ENCODE measurements at places on chromosomes 7 and 10. TPM values are rescaled to one million over a fixed set of nuclear protein-coding genes. Genes with fewer than 3 reads are reported as not detected.

DNA sequence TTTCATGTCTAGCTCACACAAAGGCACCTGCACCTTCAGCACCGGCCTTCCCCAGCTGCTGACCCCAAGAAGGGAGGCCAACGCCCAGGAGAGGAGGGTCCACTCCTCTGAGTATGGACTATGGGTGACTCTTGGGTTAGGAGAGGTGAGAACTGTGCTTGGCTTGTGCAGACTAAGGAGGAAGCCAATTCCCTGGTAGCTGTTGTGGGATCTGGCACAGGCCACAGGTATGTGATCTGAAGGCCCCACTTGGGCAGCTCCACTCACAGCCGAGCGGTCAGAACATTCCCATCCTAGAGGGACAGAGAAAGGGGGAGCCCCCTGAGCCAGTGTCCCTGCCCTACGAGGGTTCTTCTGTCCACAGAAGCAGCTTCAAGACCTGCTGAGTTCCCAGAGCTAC is 52.8 kb upstream of the FIGNL1 start:
- no peak for DNase-seq
- H3K4me1 ChIP-seq: no peaks in the 10 kb centered on the region
- peak overlapping the region; percentile 80 for H3K27ac ChIP-seq
- no peak overlapping the region for H3K4me3 ChIP-seq
- no peaks in the 10 kb centered on the region for H3K36me3 ChIP-seq

DNA sequence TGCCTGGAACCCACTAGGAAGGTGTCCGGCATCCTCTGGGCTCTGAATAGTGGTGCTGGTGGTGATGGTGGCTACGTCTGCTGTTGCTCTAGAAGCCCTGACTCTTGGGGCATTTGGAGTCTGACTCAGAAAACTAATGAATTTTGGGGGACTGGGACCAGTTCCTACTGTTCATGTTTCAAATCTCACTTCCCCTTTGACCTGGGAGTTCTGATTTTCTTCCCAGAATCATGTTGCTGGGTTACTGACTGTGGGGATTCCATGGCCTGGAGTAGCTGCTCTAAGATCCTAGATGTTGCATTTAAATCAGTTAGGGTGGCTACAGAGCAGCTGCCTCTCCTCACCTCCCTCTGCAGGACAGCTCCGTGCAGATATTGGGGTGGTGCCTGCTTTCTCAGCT is 3.2 kb downstream of the TSPAN33 start:
- H3K4me1 ChIP-seq: no peaks in the 10 kb centered on the region
- H3K36me3 ChIP-seq: no peaks in the 10 kb centered on the region
- DNase-seq: no peak
- no peak overlapping the region for H3K27ac ChIP-seq
- H3K4me3 ChIP-seq: no peak overlapping the region

DNA sequence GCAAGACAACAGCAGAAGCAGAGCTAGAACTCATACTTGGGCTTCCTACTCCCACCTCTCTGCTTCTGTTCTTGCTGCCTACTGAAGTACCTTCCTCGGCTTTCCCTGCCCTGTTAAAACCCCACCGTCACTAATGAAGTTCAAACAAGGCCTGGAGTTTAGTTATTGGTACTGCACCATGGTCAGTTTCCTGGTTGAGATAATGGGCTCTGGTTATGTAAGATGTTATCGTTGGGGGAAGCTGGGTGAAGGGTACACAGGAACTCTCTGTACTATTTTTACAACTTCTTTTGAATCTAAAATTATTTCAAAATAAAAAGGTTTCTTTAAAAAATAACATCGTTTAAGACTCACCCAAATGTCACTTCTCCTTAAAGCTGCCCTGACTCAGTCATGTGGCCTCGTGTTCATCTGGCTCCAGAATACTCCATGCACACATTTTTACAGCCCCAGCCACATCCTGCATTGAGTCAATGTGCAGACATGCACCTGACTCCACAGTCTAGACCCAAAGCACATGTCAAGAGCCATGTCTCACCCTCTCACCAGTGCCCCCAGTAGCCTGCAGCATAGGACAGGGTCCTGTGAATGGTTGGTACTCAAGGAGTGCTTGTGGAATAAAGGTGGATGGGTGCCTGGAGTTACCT is 36.9 kb upstream of the AQP1 start:
- H3K4me3 ChIP-seq: no peak overlapping the region
- peak overlapping the region; percentile 30 for H3K27ac ChIP-seq
- H3K36me3 ChIP-seq: peaks cover 3% of the 10 kb centered on the region
- no peak for DNase-seq

DNA sequence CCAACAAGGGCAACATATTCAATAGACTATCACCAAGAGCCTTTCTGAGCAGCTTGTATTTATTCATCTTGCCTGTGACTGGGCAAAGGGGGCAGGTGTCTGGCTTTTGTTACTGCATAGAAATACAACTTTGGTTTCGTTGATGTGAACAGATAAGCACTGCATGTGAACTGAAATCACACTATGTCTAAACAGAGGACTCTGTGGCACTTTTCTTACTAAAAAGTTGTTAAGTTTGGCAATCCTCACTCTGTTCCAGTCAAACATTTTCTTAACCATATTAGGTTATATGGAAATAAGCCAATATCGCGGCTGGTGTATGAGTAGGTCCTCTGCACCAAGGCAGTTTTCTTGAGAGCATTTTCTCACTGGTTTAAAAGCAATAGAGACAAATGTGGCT is 48.5 kb downstream of the CALD1 start:
- no peak overlapping the region for H3K4me3 ChIP-seq
- DNase-seq: no peak
- H3K36me3 ChIP-seq: no peaks in the 10 kb centered on the region
- H3K27ac ChIP-seq: peak overlapping the region; percentile 56
- H3K4me1 ChIP-seq: no peaks in the 10 kb centered on the region
- no peaks in the 10 kb centered on the region for H3K27me3 ChIP-seq

- H3K27ac ChIP-seq: no peak overlapping the region
- H3K27me3 ChIP-seq: no peaks in the 10 kb centered on the region
- no peaks in the 10 kb centered on the region for H3K4me1 ChIP-seq
- H3K4me3 ChIP-seq: no peak overlapping the region
Observed at GRCh38 chr7:142889816-142890215, 4.3 kb upstream of the TRPV6 start.

DNA sequence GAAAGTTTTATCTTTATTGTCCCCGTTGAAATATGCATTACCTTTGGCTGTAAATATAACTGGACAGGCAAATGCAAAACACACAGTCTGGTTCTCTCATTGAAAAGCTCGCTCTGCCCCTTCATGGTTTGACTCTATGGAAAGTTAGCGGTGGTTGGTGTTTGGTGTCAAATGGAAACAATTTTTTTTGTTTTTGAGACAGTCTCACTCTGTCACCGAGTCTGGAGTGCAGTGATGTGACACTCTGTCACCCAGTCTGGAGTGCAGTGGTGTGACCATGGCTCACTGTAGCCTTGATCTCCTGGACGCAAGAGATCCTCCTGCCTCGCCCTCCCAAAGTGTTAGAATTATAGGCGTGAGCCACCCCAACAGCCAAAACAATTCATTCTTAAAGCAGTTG is 149.7 kb downstream of the LRRC4 start:
- no peaks in the 10 kb centered on the region for H3K4me1 ChIP-seq
- H3K27ac ChIP-seq: no peak overlapping the region
- H3K4me3 ChIP-seq: no peak overlapping the region

Gene RAB19
- total RNA-seq: 4.2 TPM

Gene PILRA
- total RNA-seq: 4.3 TPM

Gene GPRIN2
- 6.9 TPM for total RNA-seq

Gene CALCR
- total RNA-seq: 0.66 TPM
